ENCODE measurements at places on chromosomes 1 and 21.

GRCh38 chr1:79726321-79726720 lies 719.8 kb upstream of the ADGRL4 start:
- no peak for DNase-seq

GRCh38 chr1:5901841-5902240 lies 90.4 kb downstream of the NPHP4 start:
- no peak for DNase-seq

DNA sequence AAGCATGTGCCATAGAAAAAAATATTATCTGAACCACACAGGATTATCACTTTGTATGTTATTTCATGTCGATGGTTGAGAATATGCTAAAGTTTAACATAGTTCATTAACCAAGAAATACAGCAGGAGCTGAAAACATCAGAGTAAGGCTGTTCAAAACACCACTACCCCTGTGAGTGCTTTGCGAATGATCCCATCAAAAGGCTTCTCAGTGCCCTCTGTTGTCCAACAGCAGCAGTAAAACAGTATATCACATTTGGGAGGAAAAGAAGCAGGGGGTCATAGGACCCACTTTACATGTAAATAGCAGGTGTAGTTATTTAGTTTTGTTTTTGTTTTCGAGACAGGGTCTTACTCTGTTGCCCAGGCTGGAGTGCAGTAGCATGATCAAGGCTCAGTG lies 289.4 kb upstream of the FMN2 start:
- DNase-seq: no peak

- no peak for DNase-seq
These were observed 12.4 kb upstream of the KCNJ15 start for GRCh38 chr21:38244407-38244787.

- no peak for DNase-seq
These were observed 29.6 kb downstream of the NBPF3 start for GRCh38 chr1:21469581-21469980.

GRCh38 chr21:26572076-26572701 lies 897 bp downstream of the CYYR1 start:
- DNase-seq: no peak

Measured in stimulated activated CD4-positive, alpha-beta T cell treated with anti-CD3 and anti-CD28 coated beads, Interleukin-4, amount 100 ng/mL, for 48 hours (primary cell).